Psoas muscle (tissue), 8 donors: ENCODE measurements at places on chromosomes 6 and 20. TPM values are rescaled to one million over a fixed set of nuclear protein-coding genes. Genes with fewer than 3 reads are reported as not detected.

- no peak for DNase-seq
These were observed 294.0 kb downstream of the CLIC5 start for GRCh38 chr6:45721665-45722064.

KIF6 gene
- total RNA-seq, result not detected

DNA sequence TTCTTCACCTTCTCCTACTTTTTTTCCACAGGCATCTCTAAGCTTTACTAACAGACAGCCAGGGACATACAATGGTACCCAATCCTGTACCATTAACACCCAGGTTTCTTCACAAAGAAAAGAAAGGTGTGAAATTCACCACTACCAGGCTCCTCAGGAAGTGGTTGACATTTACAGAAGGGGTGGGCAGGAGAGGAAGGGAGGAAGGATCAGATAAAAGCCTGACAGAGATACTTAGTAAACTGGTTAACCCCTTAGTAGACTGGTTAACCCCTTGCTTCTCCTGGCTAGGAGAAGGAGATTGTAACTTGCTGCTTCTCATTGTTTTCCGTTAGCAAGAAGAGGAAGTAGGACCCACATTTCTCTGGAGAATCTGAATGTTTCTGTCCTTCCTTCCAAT, 7.2 kb downstream of the SAMD3 start:
- DNase-seq, result no peak

DNA sequence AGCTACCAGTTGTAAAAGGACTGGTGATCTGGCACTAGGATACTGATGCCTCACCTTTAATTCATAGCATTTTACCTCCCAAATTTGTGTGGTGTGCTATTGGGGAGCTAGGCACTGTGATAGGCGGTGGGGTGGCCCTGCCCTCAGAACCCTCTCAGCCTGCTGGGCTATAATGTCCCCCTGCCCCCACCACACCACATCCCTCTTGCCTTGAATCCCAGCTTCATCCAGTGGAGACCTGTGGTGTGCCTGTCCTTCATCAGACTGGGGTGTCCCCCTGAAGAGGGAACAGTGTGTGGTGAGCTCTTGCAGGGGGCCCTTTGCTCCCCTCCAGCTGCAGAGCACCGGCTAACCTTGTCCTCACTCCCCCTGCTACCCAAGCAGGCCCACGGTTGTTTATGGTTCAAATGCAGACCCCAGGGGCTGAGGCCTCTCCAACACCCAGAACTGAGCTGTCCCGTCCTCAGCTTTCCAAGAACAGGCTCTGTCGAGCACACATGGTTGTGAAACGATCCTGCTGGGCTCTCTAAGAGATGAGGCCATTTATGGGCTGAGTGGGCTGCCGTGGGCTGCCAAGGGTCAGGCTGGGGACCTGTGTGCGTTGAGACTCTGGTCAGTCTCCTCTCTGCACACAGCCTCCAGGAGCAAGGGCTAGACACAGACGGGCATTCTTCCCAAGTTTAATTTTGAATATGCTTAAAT, 26.9 kb upstream of the VEGFA start:
- no peak for DNase-seq

NKX2-4 gene
- not detected for total RNA-seq

DNA sequence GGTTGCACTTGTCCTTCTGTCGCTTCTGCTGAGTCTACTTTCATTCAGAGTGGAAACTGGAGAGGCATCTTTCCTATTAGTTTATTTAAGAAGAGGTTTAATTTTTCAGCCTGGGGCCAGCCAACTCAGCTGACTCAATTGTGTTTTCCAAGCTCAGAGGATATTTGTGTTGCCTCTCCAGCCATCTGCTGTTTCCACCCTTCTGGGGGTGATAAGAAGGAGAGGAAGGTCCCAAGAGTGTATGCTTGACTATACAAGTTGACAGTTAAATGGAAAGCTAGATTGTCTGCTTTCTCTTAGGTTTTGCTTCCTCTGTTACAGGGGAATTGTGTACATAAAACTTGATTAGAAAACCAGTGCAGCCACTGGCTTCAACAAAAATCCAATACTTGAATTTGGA, 3.0 kb downstream of the PSMF1 start:
- DNase-seq, result no peak
